GM10248 (cell line): ENCODE measurements at places on chromosomes 6 and 20.

DNA sequence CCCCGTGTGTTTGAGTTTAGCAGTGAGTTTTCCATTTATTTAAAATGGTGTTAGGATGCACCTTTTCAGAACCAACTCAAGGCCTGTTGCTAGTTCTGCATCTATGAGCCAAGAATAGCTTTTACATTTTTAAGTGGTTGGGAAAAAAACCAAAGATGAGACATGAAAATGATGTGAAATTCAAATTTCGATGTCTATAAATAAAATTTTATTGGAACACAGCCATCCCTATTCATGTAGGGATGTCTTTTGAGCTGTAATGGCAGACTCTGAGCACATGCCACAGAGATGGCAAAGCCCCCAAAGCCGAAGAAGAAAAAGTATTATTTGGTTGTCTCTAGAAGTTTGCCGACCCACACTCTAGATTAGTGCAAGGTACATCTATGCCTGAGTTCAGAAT, 5.0 kb upstream of the NEDD9 start:
- DNase-seq = no peak

DNA sequence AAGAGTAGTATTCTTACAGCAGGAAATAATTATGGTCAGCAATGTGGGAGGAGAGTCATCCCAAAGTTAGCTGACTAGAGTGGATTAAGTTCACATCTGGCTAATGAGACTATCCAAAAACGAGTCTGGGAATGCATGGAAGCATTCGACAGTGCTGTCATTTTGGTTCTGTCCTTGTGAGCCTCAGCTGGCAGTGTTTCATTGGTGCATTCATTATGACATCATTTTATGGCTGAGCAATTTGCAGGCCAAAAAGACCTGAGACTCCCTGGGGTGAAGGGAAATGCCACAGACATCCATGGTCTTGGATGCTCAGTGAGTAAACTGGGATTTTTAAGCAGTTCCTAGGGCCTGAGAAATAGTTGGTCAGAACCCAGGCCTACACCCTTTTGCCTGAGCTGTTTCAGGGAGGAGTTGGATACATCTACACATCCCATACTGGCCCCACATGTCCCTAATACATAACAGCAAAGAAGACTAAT, 196.4 kb upstream of the CCN2 start:
- no peak for DNase-seq

DNA sequence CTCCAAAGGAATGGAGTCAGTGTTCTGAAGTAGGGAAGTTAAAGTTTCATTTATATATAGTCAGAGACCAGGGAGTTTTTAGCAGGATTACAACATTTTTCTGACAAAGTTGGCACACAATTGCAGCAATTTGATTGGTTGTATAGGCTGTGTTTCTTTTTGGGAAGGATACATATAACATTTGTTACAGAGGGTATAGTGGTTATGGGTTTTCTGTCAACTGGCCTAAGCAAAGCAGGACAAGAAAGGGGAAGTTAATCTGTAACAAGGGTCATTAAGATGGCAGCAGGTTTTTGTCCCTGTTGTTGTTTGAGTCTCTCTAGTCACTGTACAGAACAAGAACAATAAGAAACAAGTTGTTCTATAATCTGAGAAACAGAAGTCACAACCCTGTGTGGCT, 41.4 kb downstream of the TPD52L1 start:
- no peak for DNase-seq

DNA sequence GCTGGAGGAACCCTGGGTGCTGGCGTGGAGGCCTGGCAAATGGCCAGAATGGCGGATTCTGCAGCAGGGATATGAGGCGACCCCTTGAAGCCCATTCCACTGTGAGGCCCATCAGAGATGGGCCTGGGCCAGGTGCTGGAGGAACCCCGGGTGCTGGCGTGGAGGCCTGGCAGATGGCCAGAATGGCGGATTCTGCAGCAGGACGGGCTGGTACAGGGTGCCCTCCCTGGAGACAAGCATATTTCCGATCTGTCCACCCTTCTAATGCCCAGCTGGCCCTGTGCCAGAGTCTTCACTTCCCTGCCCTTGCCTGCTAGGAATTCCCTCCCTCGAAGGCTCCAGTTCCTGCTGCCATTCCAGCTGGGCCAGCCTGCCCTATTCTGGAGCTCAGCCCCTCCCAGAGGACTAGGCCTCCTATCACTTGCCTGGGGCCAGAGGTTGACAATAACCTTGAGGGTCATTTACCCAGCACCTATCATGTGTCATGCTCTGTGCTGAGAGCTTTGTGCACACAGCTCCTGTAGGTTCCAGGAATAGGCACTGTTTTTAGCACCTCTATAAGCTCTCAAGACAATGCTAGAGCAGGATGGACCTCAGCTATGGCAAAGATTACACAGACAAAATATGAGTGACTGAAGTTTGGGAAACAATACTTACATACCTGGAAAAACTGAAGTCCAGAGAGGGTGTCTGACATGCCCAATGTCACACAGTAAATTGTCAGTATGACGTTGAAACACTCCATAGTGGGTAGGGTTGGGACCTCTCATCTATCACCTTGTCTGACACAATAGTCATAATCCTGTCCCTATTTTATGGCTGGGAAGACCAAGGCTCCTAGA, 21.4 kb downstream of the SUN5 start:
- DNase-seq = no peak

GRCh38 chr6:22295145-22295544, 1.7 kb downstream of the PRL start:
- DNase-seq = no peak

DNA sequence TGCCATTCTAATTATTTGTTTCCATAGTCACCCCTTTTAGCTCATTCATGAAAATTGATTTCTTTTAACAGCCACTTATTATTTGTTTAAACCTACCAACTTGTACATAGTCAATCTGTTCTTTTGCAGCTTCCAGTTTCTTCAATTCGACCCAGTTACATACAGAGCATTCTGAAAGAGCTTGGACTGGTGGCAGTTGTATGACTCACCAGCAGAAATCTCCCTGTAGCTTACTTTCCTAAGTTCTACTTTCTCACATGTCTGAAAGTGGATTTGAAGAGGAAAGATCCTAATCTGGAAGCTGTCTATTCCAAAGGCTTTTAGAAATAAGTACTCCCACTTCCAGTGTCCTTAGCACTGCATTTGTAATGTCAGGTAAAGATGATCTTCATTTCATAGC, 447.9 kb downstream of the HTR1B start:
- no peak for DNase-seq

DNA sequence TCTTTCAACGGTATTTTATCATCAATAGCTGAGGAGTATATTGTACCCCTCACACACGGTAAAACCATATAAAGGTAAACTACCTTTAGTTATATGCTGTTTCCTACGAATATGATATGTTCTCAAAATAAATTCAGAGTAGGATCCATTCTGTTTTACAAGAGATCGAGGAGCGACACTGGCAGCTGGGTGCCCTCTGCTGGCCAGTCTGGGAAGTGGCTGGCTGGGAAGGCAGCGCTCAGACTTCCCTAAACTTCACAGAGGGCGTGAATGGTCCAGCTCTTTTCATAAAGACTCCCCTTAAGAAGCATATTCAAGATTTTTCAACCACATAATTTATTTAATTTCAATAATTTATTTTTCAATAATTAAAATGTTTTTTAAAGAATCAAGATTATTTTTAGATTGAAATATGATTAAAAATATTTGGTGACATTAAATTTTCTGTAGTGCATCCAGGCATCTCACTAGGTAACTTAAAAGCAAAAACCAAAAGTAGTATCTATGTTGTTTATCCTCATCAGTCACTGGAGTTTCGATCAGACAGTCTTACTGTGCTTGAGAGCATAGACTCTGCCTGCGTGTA, 187.5 kb upstream of the PDE10A start:
- peak; percentile 79 for DNase-seq
